ENCODE measurements at places on chromosomes 5 and 9. TPM values are rescaled to one million over a fixed set of nuclear protein-coding genes. Genes with fewer than 3 reads are reported as not detected.

The MBLAC2 gene
- polyA plus RNA-seq: 2.8 TPM

The NUDT12 gene
- 3.5 TPM for polyA plus RNA-seq

The ISCA1 gene
- polyA plus RNA-seq: 47.9 TPM

The KIAA0825 gene
- 0.85 TPM for polyA plus RNA-seq

The DND1 gene
- 0.48 TPM for polyA plus RNA-seq

The CCIN gene
- not detected for polyA plus RNA-seq

The SLC6A19 gene
- not detected for polyA plus RNA-seq

The MAMDC4 gene
- 0.93 TPM for polyA plus RNA-seq

The PCDHB15 gene
- polyA plus RNA-seq: 3.0 TPM

The HARS2 gene
- polyA plus RNA-seq: 15.0 TPM

The DDX4 gene
- not detected for polyA plus RNA-seq

The SLC22A4 gene
- polyA plus RNA-seq: 0.76 TPM

The FAM151B gene
- 0.58 TPM for polyA plus RNA-seq

The PCDHAC1 gene
- 0.81 TPM for polyA plus RNA-seq

The UBE2QL1 gene
- polyA plus RNA-seq: 24.5 TPM

The ADAMTSL1 gene
- 43.5 TPM for polyA plus RNA-seq

The POLE3 gene
- 92.7 TPM for polyA plus RNA-seq

The PCDH12 gene
- polyA plus RNA-seq: 3.0 TPM

The ENTPD2 gene
- polyA plus RNA-seq: 66.8 TPM

The ZNF454 gene
- polyA plus RNA-seq: 3.4 TPM

Measured in brain (organoid and tissue), 16 donors.